T-helper 2 cell treated with Interferon-gamma antibody and Interleukin-4, amounts not matched to agents 5 μg/mL and 100 μg/mL, for 36 hours (primary cell): ENCODE measurements at places on chromosomes 4 and X.

- no peak for DNase-seq
Measured at GRCh38 chrX:105458846-105459245, 238.4 kb upstream of the TEX13A start.

DNA sequence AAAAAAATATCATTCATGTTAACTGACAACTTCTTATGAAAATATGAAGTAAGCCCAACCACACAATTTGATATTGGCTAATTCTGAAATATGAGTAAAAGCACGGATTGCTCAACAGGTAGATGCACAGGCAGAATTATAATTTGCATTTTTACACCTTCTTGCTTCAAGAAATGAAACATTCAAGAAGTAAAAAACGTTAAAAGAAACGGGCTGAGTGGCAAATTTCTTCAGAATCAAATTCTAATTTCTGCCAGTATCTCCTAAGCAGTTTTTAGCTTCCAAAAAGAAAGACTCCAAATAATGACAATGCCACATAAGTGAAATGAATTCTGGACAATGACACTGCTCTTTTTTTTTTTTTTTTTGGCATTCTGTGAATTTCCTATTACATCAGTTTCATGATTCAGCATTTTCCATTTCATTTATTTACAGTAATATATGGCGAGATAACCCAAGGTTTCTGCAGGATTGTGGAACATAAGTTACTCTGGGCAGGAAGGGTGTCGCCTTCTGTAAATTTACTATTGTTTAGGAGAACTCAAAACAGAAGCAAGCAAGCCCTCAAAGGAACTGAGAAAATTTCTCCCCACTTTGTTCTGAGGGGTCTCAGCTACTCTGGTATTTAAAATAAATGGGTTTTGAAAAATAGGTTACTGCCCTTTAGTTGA is 1.4 kb downstream of the SEL1L3 start:
- DNase-seq: no peak

DNA sequence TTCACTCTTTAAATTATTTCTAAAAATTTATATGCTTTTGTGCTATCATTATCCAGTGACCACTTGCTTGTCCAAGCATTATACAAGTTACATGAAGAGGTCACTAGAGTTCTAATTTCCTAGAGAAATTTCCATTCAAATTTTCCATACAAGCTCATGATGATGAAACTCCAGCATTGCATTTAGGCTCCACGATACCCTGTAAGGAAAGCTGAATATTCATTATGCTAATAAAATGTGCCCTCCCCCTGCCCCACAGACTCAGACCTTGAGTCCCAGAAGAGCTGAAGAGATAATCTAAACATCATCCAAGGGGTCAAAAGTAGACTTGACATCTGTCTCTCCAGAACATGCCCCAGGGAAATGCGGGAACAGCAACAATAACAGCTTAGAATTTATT is 19.6 kb upstream of the FAM156A start:
- DNase-seq: no peak

DNA sequence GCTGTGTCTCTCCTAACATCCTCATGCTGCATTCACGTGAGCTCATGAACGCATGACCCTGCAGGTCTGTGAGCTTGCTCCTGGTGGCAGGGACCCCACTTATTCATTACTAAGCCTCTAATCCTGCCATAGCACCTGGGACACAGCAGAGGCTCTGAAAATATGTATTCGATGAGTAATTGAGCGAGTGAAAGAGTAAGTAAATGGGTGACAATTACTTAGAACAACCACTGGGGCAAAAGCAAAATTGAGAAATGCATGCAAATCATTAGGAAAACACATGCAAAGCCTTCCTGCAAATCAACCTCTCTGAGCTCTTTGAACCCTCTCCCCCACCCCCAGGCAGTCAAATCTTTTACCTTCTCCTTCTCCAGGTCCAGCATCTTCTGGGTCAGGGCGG is 23.6 kb upstream of the C4orf50 start:
- DNase-seq: no peak

DNA sequence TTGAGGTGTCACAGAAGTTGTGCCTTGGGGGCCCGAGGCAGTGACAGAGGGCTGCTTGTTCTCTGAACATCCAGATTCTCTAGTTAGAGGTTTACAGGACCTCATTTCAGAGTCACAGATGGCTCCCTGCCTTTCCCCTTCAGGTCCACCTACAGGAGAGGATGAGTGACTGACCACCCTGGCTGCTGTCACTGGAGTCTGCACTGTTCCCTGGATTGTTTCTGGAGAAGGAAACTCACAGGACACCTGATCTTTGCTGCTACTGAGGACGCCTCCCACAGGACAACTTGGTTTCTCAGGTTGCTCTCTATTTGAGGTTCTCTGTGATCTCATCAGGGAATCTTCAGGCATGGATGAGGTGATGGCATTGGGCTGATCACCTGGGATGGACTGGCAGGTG is 58.3 kb downstream of the GPRIN3 start:
- no peak for DNase-seq

- no peak for DNase-seq
Measured at GRCh38 chr4:56310401-56311125, 76.7 kb downstream of the AASDH start.

DNA sequence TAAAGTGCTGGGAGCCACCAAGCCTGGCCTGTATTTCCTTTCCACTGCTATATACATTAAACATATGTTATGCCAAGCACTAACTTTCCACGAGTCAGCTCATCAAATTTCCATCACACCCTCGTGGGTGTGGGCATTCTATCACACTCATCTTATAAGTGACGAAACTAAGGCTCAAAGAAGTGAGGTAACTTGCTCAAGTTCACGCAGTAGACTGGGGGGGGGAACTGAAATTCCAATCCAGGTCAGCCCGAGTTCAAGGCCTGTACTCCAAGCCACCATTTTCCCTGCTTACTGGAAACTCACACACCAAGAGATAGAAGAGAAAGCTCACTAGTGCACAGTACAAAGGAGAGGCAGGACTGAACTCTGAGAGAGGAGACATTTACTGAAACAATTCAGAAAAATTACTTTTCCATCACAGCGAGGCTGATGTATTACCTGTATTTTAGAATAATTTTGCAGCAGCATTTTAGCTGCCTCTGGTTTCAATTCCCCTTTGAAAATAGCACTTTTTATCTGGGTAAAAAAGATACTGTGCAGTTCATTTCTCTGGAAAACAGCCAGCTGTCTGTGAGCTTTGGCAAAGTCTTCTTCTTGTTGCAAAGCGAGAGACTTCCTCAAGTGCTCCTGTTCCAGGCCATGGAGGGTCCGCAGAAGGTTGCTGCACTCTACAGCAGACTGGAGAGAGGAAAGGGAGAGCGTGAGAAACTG is 76.8 kb downstream of the EVC2 start:
- no peak for DNase-seq

DNA sequence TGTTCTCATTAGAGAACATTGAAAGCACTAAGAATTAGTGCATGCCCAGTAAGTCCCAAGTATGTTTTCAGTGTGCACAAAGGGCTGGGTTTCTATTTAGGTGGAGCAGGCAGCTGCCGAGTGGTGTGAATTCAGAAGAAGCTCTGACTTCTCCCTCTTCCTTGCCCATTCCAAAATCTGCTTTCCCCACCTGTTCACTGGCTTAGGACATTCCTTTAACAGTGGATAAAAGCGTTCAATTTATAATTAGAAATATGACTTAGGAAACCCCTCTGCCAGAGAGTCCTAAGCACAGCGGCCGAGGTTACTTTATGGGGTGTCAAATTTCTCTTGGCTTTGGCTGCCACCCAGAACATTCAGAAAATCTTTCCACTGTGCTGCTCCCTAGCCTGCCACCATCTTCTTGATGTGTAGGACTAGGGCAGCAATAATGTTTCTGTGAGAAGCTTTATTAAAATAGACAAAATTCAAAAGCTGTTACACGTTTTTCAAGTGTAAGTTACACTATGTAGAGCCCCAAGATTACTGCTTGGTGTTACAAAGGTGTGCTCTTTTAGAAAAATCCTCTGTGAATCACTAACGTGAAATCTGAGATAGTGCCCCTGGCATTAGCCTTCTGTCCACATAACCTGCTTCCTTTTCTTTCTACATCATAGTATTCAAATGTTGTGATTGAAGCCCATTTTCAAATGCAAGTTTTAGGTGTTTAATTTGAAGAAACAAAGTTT is 191.6 kb upstream of the ANKRD50 start:
- DNase-seq: no peak

DNA sequence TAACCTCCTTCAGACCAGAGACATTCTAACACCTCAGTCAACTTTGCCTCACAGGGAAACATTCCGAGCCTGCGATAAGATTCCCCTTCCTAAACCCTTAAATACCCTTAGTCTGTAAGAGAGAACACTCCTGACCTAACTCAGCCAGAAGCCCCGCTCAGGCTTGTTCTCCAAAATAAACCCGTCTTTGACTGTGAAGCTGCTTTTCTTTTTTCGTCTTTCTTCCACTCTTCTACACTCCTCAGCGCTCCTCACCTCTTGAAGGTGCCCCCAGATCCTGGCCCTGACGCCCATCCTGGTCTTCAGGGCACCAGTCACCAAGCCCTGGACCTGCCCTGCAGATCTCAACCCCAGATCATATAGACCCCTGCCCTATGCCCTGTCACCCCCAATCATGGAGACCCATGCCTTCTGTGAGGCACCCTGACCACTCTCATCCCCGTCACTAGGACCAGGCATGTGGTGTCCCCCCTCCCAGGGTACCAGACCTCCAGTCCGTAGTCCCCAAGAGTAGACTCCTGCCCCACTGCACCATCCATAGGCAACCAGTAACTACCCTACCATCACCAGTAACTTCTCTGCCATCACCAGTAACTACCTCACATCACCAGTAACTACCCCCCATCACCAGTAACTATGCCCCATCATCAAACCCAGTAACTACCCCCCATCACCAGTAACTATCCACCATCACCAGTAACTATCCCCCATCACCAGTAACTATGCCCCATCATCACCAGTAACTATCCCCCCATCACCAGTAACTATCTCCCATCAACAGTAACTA is 3.5 kb downstream of the ASMTL start:
- DNase-seq: no peak

DNA sequence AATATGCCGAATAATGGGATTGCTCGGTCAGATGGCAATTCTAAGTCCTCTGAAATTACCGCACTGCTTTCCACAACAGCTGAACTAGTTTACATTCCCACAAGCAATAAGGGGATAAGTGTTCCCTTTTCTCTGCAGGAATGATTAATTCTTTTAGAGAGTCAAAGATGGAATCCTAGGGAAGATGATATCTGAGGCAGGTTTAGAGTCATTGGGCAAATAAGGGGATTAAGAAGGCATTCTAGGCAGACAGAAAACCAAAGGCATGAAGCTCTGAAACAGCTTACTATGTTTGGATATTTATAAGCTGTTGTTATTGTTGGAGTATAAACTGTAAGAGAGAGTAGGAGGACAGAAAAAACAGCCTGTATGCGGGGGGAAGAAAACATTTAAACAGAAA is 85.7 kb downstream of the TET2 start:
- DNase-seq: no peak

DNA sequence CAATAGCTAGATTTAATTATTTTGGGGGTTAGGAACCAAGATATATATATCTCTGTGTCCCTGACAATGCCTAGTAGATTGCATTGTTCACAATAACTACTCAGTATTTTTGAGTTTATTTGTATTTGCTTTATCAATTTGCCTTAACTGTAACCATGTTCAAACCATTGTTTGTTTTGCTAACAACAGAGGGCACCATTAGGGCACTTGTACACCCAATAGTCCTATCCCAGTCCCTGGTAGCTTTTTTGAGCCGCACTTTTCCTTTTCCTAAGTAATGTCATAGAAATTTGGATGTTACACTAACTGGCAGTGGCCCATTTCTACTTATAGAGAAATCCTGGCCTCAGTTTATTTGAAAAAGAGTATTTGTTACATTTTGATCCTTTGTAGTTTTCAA is 575 bp upstream of the KLHL5 start:
- no peak for DNase-seq

- no peak for DNase-seq
Measured at GRCh38 chr4:67891645-67892044, 7.8 kb upstream of the TMPRSS11D start.

DNA sequence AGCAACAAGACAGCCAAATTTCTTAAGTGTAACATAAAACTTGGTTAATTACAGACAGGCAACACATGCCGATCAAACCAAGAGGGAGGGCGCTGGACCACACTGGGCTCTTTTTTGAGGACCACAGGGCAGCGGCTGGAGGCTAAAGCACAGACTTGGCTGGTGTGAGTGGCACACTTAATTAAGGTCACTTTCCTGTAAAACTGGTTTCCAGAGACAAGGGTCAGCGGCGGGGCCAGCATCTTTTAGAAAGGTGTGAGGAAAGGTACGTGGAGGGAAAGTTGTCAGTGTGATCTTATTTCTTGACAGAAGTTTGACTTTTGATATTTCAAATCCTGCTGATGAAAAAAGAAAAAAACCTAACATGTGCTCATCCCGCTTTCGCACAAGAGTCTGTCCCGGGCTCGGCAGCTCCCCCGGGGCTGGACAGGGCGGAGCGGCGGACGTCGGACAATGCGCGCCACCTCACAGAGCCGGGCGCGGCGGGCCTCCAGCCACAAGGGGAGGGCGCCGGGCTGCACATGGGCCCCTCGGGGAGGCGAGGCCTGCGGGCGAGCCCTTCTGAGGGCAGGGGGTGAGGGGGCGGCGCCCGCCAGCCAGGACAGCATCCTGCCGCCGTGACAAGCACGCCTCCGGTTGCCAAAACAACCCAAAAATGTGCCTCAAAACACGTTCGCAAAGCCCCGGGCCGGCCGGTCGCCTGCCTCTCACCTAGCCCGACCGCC is 660 bp upstream of the HSPA4L start:
- no peak for DNase-seq

- DNase-seq: no peak
Measured at GRCh38 chr4:111453216-111453615, 692.0 kb upstream of the FAM241A start.

GRCh38 chrX:150692831-150693724 is at the start of gene MTMR1:
MTMR1 (plus strand) TSS chrX:150693396; CDS start chrX:150693531, 135 bp downstream.
- peak; percentile 39 for DNase-seq

GRCh38 chr4:175238827-175239517 is 320.8 kb downstream of the ADAM29 start:
- no peak for DNase-seq

GRCh38 chr4:140004922-140005627 is 148.9 kb downstream of the MAML3 start:
- DNase-seq: no peak

DNA sequence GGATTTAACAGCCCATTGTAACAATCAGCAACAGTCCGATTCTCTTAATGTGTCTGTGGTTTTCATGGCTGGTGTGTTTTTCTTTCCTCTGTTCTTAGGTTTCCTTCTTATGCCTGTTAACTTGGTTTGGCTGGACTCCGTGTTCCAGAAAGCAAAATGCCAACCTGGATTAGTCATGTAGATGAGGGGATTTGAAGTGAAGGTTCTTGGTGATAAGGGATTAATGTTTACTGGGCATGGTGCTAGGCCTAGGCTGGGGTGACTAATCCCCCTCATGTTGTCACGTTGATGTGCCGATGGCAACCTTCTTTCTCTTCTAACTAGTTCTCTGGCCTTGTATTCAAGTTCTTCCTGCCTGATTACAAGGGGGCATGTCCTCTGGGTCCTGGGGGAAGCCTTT is 85.9 kb downstream of the REPS2 start:
- DNase-seq: no peak
